ENCODE measurements at places on chromosomes 4 and X.

GRCh38 chrX:109681475-109682081, 51.5 kb downstream of the ACSL4 start:
- no peak for DNase-seq

DNA sequence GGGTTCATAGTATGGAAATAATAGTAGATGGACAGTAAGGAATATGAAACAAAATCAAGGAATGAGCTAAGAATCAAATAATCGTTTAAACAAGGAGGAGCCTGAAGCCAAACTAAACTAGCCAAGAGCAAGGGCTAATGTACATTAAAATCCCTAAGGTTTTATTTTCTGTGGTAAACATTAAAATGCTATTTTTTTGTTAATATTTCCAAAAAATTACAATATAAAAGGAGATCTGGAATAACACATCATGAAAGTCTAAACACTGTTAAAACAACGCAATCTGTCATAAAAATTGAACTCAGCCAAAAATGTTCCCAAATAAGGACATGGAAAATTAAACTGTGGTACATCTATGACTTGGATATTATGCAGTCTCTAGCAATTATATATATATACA, 188.2 kb downstream of the RNF150 start:
- DNase-seq, result no peak

DNA sequence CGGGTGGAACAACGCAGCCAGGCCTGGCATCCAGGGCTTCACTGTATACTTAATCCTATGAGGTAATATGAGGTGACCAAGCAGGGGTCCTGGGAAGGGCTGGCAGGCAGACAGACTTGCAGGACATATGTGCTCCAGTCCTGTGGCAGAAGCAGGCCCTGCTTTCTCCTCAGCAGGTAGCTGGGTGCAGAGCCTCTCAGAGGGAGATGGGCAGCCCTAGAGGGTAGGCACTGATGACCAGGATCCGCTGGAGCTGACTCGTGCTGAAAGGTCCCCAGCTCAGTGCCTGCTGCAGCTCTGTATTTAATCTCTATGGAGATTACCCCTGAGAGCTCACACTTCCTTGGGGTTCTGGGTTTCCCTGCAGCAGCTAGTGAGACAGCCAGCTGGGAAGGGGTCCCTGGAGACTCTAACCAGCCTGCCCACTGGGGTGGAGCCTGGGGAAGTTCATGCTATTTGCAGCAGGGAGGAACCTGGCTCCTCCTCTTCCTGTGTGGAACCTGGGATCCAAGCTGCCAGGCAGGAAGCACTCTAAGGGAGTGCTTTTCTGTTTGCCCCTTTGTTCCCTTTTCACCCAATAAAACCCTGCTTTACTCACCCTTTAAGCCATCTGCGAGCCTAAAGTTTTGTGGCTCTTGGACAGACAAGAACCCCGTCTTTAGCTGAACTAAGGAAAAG, 339.2 kb downstream of the DCAF12L2 start:
- no peak for DNase-seq

DNA sequence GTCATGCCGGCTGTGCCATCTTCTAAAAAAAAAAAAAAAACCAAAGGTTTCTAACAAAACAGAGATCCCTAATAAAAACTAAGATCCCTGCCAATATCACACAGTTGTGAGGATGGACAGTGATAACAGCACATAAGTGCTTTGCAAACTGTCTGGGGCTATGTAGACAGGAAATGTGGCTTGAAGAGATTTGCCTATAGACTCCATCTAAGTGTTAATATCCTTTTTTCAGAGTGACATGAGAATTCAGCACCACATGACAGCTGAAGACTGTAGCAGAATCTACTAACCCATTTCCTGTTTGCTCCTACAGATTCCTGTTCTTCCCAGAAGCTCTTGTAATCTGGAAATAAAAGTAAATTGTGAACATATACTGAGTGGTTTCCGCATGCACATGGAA, 215.4 kb downstream of the KDR start:
- DNase-seq, result no peak

DNA sequence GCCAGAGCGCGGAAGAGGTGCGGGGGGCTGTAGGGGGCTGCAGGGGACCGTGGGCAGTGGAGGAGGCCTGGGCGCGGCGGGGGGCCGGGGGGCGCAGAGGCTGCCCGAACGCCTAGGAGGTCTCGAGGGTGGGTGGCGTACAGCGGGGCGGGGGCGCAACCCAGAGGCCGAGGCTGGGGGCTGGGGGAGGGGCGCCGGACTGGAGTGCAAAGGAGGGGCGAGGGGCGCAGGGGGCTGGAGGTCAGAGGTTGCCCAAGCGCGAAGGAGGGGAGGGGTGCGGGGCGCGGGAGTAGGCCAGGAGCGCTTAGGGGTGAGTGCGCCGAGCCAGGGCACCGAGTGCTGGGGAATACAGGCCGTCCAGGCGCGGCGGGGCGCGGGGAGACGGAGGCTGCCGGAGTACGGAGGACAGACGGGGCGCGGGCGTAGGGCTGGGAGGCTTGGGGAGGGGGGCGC, 255 bp downstream of the GYG2 start:
- no peak for DNase-seq

GRCh38 chr4:13840502-13841190, 213.1 kb upstream of the BOD1L1 start:
- no peak for DNase-seq

DNA sequence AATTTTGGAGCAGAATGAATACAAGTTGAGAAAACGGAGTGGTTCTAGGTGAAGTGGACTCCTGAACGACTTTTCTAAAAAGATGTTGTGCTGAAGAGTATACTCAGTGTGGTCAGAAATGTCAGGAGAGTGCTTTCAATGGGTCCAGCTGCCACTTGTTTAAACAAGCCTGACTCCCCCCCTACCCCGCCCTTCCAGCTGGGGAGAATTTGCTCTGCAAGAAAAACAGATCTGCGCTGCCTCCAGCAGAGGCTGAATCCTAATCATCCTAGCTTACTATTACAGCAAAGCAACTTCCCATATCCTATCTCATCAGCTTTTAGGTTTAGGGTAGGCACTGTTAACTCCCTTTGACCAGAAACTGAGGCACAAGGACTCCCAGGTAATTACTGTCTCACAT, 1.9 kb downstream of the MAP3K15 start:
- no peak for DNase-seq

DNA sequence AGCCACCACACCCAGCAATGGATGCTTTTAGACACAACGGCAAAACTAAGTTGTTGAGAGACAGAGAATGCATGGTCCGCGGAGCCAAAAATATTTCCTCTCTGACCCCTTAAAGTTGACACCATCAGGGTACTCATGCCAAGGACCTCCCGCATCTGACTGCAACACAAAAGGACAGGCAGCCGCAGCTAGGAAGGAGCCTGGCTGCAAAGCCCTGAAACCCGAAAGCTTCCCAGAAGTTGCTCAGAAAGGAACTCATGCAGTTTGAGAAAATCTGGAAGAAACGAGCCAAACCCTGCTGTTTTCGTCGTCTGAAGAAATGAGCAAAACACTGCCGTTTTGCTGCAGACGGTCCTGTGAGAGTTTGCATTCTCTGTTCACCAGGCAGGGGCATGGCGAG, 16.5 kb downstream of the DHRSX start:
- DNase-seq, result no peak

DNA sequence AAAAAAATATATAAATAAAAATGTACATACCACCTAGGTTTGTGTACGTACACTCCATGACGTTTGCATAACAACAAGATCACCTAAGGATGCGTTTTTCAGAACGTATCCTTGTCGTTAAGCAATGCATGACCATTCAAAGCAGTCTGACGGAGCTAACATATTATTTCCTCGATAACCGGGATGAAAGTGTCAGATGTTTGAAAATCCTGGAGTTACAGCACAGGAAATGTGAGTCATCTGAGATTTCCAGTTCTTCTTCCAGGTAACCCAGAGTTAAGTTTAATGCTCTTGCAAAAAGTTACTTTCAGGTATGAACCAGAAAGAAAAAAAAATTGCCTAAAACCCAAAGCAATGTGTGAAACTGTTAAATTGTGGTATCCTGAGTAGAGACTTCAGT, 107.9 kb downstream of the LDB2 start:
- DNase-seq, result no peak

- DNase-seq, result no peak
Observed at GRCh38 chrX:117835034-117835433, 281.6 kb downstream of the KLHL13 start.

DNA sequence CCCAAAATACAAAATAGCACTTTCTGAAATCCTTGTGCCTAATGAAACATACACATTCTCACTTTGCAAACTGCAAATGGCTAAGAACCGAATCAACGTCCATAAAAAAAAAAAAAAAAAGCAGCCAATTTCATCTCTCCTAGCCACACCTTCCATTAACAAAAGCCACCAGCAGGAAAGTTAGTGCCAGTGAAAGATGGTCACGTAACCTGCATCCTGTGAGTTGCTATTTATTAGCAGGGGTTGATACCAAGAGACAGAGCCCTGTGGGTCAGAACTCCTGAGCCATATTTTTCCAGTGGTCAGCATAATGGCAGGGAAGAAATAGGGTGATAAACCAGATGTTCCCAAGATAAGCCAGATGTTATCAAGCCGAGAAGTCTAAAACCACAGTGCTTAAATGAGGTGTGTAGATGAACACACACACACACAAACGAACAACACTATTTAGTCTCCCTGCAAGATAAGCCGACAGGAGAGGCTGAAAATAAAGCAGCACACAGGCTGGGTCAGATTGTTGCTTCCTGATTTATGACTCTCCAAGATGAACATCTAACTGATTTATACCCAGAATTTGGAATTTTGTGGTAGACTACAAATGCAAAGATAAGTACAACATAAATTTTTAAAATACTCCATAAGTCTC, 11.5 kb downstream of the PPARGC1A start:
- DNase-seq, result no peak

DNA sequence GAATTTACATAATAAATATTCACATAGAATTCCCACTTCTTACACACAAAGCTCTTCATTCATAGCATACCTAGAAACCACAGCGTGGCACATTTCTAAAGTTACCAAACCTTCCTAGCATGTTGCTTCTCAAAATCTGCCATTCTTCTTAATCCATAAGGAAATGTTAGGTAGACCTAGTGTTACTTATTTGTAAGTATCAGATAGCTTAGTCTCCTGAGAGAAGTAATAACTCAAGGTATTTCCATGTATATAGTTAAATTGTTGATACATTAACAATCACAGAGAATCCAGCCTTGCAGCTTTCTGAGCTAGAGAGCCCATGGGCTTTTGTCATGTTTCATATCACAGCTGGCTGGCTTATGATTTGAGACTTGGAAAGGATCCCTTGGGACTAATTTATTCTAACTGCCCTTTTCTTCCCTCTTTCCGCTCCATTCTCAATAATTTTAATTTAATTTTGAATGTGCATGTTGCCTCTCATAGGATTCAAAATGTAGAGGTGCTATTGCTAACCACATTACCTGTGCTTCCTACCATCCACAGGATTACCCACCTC, 17.6 kb downstream of the SH3RF1 start:
- no peak for DNase-seq

DNA sequence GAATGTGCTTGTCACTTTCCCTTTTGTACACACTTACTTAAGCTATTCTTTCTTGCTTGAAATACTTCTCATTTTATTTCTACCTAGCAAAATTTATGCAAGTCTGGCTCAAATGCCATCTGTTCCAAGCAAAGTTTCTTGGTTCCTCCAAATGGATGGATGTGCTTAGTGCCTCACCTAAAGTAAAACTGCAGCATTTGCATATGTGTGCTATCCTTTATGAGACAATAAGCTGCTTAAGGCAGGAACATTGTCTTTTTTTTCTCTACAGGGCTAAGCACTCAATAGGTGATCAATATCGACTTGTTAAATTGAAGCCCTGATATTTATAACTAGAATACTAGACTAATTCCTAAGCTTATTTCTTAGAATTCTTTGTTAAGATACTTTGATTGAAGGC, 136.8 kb downstream of the CYLC1 start:
- DNase-seq, result no peak

DNA sequence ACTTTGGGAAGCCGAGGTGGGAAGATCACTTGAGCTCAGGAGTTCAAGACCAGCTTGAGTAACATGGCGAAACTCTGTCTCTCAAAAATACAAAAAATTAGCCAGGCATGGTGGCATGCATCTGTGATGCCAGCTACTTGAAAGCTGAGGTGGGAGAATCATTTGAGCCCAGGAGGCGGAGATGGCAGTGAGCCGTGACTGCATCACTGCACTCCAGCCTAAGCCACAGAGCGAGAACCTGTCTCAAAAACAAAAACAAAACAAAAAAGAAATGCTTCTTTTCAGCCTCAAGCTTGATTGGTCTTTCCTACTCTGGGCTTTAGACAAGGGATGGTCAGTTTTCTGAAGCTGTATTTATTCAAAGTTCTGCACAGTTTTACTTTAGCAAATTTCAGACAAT, 15.8 kb upstream of the DHRSX start:
- DNase-seq, result no peak

- no peak for DNase-seq
Observed at GRCh38 chr4:81698538-81699296, 227.0 kb upstream of the RASGEF1B start.

Data from stimulated activated naive CD4-positive, alpha-beta T cell treated with Interleukin-2 at 50 U/mL for 16 hours (primary cell).